ENCODE measurements at places on chromosomes 1 and 21. TPM values are rescaled to one million over a fixed set of nuclear protein-coding genes. Genes with fewer than 3 reads are reported as not detected.
A peak's percentile ranks its signal among the peaks of the same experiment; 100 is the strongest.

DNA sequence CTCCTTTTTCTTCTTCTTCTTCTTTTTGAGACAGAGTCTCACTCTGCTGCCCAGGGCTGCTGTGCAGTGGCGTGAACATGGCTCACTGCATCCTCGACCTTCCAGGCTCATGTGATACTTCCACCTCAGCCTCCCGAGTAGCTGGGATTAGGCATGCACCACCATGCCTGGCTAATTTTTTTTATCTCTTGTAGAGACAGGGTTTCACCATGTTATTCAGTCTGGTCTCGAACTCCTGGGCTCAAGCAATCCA lies 13.0 kb upstream of the PADI1 start:
- DNase-seq, result no peak

DNA sequence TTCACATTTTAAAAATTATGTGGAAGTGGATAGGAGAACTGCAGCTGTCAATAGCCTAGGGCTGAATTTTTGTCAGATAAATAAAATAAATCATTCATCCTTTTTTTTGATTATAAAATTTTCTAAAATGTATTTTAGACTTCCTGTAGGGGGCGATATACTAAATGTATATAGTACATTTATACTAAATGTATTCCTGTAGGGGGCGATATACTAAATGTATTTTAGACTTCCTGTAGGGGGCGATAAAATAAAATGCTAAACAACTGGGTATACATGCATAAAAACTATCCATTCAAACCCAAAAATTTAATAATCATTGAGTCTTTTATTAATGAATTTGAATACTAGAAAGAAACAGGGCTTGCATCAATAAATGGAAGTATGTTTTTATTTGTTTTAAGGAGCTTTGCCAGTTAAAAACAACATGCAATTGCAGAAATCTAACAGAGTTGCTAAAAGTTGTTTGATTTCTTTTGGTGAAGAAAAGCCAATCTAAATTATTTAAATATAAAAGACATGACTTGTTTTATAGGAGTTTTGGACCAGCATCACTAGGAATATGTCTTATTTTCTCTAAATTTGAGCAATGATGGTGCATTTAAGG lies 31.4 kb downstream of the CLCA1 start:
- DNase-seq, result no peak

GRCh38 chr1:53837646-53837923 lies 511 bp downstream of the NDC1 start:
- no peak for DNase-seq

- no peak for DNase-seq
Measured at GRCh38 chr1:202143768-202144401, 652 bp downstream of the ARL8A start.

DNA sequence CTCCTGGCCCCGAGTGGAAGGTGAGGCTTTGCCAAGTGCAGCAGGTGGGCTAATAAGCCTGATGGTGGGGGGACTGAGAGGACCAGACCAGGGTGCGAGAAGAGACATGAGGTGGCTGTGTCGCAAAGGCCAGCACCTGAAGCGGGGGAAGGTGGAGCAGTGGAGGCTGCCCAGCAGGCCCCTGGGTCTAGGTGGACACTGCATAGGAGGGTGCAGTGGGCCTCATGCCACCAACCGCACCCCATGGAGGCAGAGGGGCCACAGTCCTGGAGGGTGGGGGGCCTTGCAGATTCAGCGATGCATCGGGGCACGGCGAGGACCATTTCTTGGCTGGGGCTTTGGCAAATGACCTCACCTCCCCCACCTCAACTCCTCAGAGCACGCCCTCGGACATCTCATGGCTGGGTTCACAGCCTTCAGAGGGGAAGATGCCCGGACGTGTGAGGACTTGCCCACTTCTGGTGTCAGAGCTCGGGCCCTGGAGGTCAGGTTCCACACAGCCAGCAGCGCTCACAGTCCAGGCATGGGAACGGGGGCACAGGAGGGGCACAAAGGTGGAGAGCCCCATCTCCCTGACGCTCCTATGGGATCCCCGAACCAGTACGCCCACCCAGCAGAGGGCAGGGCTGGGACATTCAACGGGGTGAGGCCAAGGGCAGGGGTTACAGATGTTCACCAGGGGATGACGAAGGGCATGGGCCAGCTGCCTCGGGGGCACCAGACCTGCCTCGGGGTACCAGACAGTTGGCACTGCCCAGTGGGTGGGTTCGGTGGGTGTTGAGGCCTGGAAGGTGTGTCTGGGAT lies 35.4 kb downstream of the UBE2G2 start:
- DNase-seq, result no peak

DNA sequence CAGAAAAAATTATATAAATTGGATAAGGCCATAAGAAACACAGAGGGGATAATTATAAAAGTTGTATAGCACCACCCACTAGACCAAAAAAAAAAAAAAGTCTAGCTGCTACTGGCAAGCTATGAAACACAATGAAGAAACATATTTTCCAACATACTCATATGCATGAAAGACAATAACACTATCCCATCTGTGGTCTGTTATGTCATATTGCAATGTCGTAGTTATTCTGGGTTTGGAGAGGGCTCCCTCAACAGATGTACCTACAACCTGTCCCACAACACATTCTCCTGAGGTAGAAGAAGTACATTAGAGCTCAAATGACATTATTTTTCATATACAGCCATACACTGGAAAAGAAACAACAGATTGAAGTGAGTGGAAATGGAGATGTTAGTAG lies 517.6 kb upstream of the ADGRL4 start:
- no peak for DNase-seq

GRCh38 chr1:206962272-206962671 lies 8.0 kb downstream of the FCAMR start:
- peak; percentile 41 for DNase-seq

DNA sequence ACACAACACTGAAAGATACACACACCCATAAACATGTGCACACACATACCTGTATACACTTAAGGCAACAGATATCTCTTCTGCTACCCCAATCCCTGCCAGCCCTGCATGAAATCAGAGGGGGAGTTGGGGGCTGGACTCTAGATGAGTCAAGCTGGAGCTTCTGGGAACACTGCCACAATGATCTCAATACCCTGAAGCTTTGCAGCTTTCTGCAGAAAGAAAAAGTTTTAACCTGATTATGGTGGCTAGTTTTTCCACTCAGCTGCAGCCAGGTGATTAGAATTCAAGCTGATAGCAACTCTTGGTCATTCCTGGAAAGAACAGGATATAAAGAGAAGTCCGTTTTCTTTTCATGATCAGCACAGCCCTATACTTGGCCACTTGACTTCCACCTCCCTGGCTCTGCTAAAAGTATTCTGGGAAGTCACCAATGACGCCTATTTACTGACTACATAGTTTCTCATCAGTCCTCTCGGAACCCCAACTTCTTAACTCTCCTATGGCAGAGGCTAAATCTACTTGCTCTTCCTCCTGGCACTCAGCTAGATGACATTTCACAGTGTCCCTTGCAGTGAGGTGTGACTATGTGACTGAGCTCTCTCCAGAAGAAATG lies 20.7 kb upstream of the DNASE2B start:
- DNase-seq, result no peak

GRCh38 chr1:27538793-27539192 lies 48.8 kb upstream of the WASF2 start:
- DNase-seq, result no peak

DNA sequence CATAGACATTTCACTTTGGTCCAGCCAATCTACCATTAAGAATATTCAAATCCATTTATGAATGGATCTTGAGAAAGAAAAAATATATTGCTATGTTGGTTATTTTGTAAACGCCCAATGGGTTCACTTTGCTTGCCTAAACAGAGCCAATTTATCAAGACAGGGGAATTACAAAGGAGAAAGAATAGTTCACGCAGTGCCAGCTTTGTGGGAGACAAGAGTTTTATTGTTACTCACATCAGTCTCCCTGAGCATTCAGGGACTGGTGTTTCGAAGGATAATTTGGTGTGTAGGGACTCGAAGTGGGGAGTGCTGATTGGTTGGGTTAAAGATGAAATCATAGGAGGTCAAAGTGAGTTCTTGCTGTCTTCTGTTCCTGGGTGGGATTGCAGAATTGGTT lies 135.3 kb downstream of the GABPA start:
- no peak for DNase-seq

DNA sequence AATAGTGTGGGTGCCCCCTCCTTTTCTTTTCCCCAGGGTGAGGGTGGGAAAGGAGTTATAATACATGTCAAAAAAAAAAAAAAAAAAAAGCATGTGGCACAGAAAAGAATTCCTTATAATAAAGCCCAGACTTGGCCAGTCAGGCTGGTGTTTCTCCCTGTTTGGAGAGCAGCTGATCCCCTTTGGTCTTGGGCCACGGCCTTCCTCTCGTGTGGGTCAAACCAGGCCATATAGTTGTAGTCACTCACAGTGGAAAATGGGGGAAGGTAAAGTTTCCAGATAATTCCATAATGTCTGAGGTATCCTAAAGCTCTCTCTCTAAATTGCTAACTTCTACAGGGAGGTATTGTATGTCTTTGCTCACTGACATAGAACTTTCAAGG lies 22.0 kb downstream of the CLIC6 start:
- no peak for DNase-seq

- no peak for DNase-seq
Measured at GRCh38 chr1:233019778-233020325, 69.4 kb downstream of the NTPCR start.

GRCh38 chr1:45802343-45803298 lies 791 bp upstream of the MAST2 start:
- no peak for DNase-seq

DNA sequence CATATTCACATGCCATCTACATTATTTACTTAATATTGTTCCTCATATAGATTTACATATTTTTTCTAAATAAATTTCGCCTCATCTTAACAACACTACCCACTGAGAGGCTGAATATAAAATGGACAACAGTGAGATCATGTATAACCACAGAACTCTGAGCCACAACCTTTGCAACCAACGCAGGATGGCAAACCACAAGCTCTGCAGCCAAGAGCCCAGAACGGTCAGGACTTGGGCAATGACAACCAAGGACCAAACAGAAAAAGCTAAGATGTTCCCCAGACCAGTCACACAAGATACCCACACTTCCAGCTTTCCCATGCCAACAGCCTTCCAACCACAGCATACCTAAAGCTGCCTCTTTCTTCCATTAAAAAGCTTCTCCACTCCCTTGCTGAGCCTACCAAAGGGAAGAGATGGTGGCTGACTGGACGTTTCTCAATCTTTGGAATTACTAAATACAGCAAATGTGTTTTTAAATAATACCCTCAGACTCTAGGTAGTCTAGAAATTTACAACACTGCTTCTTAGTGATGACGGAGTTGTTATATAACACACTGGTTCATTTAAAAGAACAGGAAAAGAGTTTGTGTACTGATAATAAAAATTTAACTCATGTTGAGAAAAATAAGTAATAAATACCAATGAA lies 117.9 kb downstream of the AKT3 start:
- no peak for DNase-seq

Gene ARF1
- total RNA-seq, result 284 TPM

Gene B3GALT2
- 6.0 TPM for total RNA-seq

Gene RHCE
- 0.25 TPM for total RNA-seq

Gene ACTL8
- total RNA-seq, result not detected

Gene ADGRB2
- 0.74 TPM for total RNA-seq

Gene GJB3
- not detected for total RNA-seq

Gene CELF3
- not detected for total RNA-seq
